GM12878 (cell line): ENCODE measurements at places on chromosomes 6 and 20.

DNA sequence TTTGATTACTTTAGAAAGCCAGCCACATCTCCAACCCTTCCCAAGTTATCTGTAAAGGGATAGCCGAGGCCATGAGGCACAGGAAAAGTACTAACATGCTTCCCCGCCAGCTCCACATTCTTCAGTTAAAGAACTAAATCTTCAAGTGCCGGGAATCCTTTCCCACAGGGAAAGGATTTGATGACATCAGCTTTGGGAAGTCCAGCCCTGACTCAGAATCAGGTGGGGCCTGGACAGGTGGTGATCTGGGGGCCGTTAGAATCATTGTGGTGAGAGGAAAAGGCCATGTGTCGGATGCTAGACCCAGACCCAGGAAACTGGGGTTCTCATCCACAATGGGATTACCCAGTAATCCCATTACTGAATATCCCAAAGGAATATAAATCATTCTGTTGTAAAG is 580.0 kb downstream of the QKI start:
- DNase-seq = no peak

- DNase-seq = no peak
Measured at GRCh38 chr6:121666814-121667213, 231.4 kb downstream of the GJA1 start.

GRCh38 chr20:44399446-44399845 is 43.9 kb downstream of the HNF4A start:
- DNase-seq = no peak

- DNase-seq = no peak
Measured at GRCh38 chr6:1797801-1798200, 188.1 kb downstream of the FOXC1 start.

DNA sequence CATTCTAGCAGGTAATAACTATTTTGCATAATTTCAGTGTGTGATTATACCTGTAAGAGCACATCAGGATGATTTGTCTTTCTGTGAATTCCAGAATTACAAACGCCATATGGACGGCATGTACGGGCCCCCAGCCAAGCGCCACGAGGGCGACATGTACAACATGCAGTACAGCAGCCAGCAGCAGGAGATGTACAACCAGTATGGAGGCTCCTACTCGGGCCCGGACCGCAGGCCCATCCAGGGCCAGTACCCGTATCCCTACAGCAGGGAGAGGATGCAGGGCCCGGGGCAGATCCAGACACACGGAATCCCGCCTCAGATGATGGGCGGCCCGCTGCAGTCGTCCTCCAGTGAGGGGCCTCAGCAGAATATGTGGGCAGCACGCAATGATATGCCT is 122.7 kb downstream of the TMEM242 start:
- no peak for DNase-seq
